ENCODE measurements at places on chromosomes 6 and 20.

DNA sequence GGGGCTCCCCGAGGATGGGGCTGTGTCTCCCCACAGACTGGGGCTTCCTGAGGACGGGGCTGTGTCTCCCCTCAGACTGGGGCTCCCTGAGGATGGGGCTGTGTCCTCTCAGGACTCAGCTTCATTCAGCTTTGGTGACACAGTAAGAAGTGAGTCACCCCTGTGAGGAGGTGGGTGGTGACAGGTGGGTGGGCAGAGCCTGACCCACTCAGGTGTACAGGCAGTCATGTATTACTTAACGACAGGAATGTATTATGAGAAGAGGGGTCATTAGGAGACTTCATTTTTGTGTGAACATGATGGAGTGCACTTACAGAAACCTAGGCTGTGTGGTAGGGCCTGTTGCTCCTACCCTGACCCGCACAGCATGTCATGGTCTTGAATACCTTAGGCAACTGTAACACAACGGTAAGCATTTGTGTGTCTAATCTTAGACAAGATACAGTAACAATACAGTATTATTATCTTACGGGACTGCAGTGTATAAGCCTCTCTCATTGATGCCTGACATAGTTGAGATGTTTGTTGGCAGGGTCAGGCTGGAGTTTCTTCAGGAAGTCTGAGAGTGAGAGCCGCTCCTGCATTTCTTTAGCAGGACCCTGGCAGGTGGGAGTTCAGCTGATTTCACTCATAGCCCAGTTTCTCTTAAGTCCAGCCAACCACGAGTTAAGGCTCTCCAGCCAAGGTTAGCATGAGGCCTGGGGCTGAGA, 10.9 kb upstream of the PGC start:
- DNase-seq: no peak
- H3K27ac ChIP-seq: no peak overlapping the region
- no peaks in the 10 kb centered on the region for H3K4me1 ChIP-seq
- peaks cover 19% of the 10 kb centered on the region for H3K27me3 ChIP-seq

GRCh38 chr6:31871046-31871659, 7.6 kb downstream of the SLC44A4 start:
- no peak for DNase-seq
- H3K4me3 ChIP-seq: no peak overlapping the region
- H3K4me1 ChIP-seq: peaks cover 9% of the 10 kb centered on the region
- H3K27me3 ChIP-seq: peaks cover 4% of the 10 kb centered on the region

DNA sequence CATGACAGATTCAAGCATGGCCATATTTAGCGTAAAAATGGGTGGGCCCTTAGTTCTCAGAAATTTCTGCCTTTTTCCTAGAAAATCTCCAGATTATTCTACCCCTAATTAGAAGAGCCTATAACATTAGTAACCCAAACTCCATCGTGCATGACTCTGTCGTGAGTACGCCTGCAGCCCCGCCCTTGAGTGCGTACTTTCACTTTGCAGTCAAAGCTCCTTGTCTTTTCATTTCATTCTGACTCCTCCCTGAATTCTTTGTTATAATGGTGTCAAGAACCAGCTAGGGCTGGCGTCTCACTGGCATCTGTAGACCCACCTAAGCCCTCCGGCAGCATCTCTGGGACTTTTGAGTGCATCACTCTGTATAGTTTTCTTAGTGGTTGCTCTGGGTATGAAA, 61.7 kb upstream of the NOX3 start:
- H3K4me1 ChIP-seq: no peaks in the 10 kb centered on the region
- no peak overlapping the region for H3K4me3 ChIP-seq
- H3K27ac ChIP-seq: no peak overlapping the region
- no peak for DNase-seq

- no peaks in the 10 kb centered on the region for H3K4me1 ChIP-seq
- H3K27me3 ChIP-seq: no peaks in the 10 kb centered on the region
- no peaks in the 10 kb centered on the region for H3K36me3 ChIP-seq
- H3K4me3 ChIP-seq: no peak overlapping the region
- DNase-seq: no peak
Observed at GRCh38 chr6:143293523-143293922, 157.0 kb downstream of the ADAT2 start.

- H3K27ac ChIP-seq: no peak overlapping the region
- no peaks in the 10 kb centered on the region for H3K27me3 ChIP-seq
- H3K4me1 ChIP-seq: peaks cover 5% of the 10 kb centered on the region
- no peaks in the 10 kb centered on the region for H3K36me3 ChIP-seq
- H3K4me3 ChIP-seq: no peak overlapping the region
Observed at GRCh38 chr20:48467622-48468021, 360.2 kb downstream of the PREX1 start.

GRCh38 chr6:156121973-156122372, 655.2 kb upstream of the ARID1B start:
- no peak overlapping the region for H3K4me3 ChIP-seq
- no peak overlapping the region for H3K27ac ChIP-seq
- H3K36me3 ChIP-seq: no peaks in the 10 kb centered on the region
- no peaks in the 10 kb centered on the region for H3K27me3 ChIP-seq
- H3K4me1 ChIP-seq: no peaks in the 10 kb centered on the region

DNA sequence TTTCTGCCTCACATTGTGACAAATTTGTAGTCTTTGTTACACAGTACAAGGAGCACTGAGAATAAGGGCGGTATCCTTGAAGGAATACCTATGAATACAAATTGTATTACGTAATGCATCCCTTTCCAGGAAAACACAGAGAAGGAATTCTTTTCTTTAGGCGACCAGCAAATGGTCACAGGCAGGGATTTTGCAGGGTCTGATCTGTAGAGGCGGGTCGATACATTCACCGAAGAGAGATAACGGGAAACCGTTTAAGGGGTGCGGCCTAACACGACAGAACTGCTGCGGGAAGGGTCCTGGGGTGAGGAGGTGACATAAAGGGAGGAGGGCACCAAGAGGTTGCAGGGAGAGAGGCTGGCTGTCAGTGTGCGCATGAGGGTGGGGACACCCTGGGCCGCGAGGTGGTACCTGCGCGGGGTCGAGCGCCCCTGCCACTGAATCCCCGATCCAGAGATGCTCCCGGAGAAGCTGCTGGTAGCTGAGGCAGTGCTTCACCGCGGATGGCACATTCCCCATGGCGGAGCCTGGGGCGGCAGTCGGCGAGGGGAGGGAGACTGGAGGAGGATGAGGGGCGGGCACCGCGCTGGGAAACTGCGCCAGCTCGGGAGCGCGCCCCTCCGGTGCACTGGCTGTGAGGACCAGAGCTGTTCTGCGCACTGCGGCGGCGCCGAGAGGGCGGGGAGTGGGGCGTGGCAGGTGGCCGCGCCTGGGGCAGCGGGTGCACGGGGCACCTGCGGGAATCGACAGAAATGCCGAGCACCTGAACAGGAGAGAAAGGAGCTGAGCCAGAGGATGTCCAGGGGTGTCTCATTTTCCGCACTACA, at the start of gene HMGCLL1:
Gene HMGCLL1, minus strand, starts transcription at position 656 of the 827 bp plus-strand sequence. Its CDS starts 137 bp downstream, at position 519.
- no peak within 1 kb of the TSS for H3K4me3 ChIP-seq
- H3K4me1 ChIP-seq: no peaks in the 10 kb centered on the region
- H3K27me3 ChIP-seq: peaks cover 5% of the 10 kb centered on the region
- no peak for DNase-seq

DNA sequence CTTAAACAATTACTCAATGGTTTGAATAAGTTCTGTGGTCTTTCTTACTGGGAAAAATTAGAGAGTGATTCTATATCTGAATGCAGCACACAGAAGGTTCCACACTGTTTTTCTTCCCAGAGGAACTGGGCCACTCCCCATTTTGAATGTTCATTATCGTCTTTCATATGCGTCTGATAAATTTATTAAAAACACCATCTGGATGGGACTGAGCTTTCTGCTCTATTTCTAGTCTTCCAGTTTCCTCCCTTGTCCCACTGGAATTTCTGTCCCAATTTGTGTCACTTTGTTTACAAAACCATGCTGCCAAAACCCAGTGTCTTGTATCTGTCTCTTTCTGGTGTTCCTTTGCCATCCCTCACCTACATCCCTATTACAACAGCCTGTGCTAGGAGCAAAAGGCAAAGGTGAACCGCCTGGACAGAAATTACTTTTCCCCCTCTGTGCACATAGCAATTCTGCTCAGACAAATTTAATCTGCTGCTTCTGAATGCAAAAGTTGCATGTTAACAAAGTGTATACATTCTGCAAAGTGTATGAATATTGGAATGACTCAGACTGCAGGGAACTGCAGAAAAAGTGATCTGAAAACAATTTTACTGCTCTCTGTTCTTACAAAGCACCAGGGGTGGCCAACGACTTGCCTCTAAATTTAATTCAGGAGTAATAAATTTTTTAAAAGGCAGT, 333.6 kb downstream of the BTBD9 start:
- no peak for DNase-seq
- no peaks in the 10 kb centered on the region for H3K36me3 ChIP-seq
- peaks cover 17% of the 10 kb centered on the region for H3K4me1 ChIP-seq
- no peaks in the 10 kb centered on the region for H3K27me3 ChIP-seq
- H3K27ac ChIP-seq: no peak overlapping the region

DNA sequence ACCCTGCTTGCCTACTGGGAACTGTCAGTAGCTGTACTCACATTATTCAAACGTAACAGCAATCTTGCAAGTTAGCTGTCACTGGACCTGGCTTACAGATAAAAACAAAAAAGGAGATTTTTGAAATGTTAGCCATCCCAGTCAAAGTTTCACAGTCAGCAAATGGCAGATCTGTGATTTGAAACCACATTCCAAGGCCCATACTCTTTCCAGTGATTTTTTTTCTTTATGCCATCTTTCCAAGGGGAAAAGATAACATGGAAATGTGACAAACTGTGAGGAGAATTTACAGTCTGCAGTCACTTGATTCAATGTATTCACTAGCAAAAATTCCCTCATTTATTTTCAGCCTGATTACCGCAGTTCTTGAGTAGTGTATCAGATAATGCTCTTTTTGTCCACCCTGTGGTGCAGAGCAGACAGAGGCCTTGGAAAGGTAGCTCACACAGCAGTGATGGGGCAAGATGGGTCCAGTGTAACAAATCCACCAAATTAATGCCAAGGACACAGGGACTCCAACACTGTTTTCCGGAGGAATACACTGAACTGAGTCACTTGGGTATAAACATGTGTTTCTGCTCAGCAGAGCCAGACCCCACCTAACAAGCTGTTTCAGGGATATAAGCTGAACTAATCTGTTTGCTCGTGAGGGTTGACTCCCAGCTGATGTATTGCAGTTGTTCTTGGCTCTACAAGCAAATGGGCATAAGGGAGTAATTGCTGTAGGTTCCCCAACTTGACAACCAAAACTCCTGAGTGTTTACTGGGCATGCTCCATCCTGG, 49.9 kb upstream of the ADGRF1 start:
- DNase-seq: no peak
- H3K27ac ChIP-seq: no peak overlapping the region
- peaks cover 3% of the 10 kb centered on the region for H3K27me3 ChIP-seq
- no peaks in the 10 kb centered on the region for H3K36me3 ChIP-seq
- H3K4me1 ChIP-seq: no peaks in the 10 kb centered on the region
- no peak overlapping the region for H3K4me3 ChIP-seq

- H3K4me3 ChIP-seq: peak overlapping the region; percentile 28
- peaks cover 3% of the 10 kb centered on the region for H3K27me3 ChIP-seq
- peaks cover 76% of the 10 kb centered on the region for H3K4me1 ChIP-seq
- H3K27ac ChIP-seq: peak overlapping the region; percentile 28
- peaks cover 5% of the 10 kb centered on the region for H3K36me3 ChIP-seq
- DNase-seq: no peak
Observed at GRCh38 chr6:106167096-106167814, 81.1 kb downstream of the PRDM1 start.

GRCh38 chr20:50968289-50968688, 9.7 kb downstream of the MOCS3 start:
- H3K27ac ChIP-seq: no peak overlapping the region
- H3K27me3 ChIP-seq: peaks cover 7% of the 10 kb centered on the region
- no peak overlapping the region for H3K4me3 ChIP-seq
- no peak for DNase-seq
- H3K4me1 ChIP-seq: no peaks in the 10 kb centered on the region

- DNase-seq: no peak
- no peak overlapping the region for H3K4me3 ChIP-seq
- H3K27me3 ChIP-seq: no peaks in the 10 kb centered on the region
- H3K27ac ChIP-seq: no peak overlapping the region
Observed at GRCh38 chr20:49906101-49906604, 9.2 kb downstream of the SPATA2 start.

DNA sequence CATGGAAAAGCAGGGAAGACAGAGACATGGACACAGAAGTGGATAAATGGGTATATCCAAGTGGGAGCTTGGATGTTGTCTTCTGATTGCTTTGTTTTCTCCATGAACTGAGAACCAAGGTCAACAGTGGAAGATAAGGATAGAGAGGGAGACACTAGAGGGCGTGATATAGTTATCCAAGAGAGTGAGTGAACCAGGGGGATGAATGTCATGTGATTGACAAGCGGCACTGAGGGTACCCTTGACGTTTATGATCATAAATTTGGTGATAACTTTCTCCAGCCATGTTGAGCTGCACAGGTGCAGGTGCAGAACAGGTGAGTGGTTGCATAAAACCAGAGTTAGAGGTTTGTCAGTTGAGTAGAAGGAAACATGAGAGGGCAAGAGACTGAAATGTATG, 20.7 kb downstream of the EBF4 start:
- peaks cover 4% of the 10 kb centered on the region for H3K27me3 ChIP-seq
- H3K27ac ChIP-seq: no peak overlapping the region
- H3K36me3 ChIP-seq: peaks cover 4% of the 10 kb centered on the region
- no peak for DNase-seq
- no peak overlapping the region for H3K4me3 ChIP-seq

GRCh38 chr20:54004445-54004844, 65.9 kb downstream of the BCAS1 start:
- no peak overlapping the region for H3K27ac ChIP-seq
- H3K27me3 ChIP-seq: peaks cover 4% of the 10 kb centered on the region
- no peak for DNase-seq
- peaks cover 3% of the 10 kb centered on the region for H3K36me3 ChIP-seq
- no peak overlapping the region for H3K4me3 ChIP-seq

DNA sequence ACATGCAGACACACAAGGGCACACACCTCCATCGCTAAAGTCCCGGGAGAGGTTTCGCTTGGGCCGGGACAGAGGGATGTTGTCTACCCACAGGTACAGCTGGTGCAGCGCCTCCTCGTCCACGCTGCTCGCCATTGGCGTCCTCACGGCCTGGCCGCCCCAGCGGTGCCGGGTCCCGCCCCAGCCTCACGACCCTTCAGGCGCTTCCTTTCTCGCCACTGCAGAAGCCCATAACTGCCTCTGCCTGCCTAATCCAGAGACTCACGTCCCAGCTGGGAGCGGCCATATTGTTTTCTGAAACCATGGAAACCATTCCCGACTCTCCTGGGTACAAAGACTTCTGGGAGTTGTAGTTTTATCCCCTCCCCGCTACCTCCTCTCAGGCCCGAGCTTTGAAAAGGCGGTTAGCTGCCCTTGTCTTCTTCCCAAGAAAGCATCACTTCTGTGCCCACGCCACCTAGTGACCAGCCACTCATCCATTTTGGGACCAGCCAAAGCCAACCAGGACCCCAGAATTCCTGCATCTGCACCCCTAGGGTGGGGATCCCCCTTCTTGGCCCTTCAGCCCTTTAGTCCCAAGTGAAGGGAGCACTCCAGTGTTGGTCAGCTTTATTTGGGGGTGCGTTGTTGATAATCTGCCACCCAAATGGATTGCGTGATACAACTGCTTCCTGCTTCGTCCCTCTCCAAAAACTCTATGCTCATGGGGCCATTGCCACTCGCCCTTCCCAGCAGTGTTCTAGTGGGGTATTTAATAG, at the start of gene SPEF1:
Gene SPEF1, minus strand, starts transcription at position 296 of the 758 bp plus-strand sequence. Its CDS starts 161 bp downstream, at position 135.
- peaks cover 24% of the 10 kb centered on the region for H3K27me3 ChIP-seq
- H3K4me1 ChIP-seq: peaks cover 43% of the 10 kb centered on the region
- no peak for DNase-seq
- H3K27ac ChIP-seq: no peak within 1 kb of the TSS
- peaks cover 6% of the 10 kb centered on the region for H3K36me3 ChIP-seq
- peak within 1 kb of the TSS; percentile 64 for H3K4me3 ChIP-seq
